ENCODE measurements at places on chromosomes 4 and X. TPM values are rescaled to one million over a fixed set of nuclear protein-coding genes. Genes with fewer than 3 reads are reported as not detected.
A peak's percentile ranks its signal among the peaks of the same experiment; 100 is the strongest.

Gene OCIAD2
- total RNA-seq = 16.9 TPM

- DNase-seq = no peak
Observed at GRCh38 chrX:133804072-133804471, 181.3 kb downstream of the GPC3 start.

GRCh38 chrX:13506574-13506973 is 62.8 kb upstream of the EGFL6 start:
- DNase-seq = peak; percentile 15

DNA sequence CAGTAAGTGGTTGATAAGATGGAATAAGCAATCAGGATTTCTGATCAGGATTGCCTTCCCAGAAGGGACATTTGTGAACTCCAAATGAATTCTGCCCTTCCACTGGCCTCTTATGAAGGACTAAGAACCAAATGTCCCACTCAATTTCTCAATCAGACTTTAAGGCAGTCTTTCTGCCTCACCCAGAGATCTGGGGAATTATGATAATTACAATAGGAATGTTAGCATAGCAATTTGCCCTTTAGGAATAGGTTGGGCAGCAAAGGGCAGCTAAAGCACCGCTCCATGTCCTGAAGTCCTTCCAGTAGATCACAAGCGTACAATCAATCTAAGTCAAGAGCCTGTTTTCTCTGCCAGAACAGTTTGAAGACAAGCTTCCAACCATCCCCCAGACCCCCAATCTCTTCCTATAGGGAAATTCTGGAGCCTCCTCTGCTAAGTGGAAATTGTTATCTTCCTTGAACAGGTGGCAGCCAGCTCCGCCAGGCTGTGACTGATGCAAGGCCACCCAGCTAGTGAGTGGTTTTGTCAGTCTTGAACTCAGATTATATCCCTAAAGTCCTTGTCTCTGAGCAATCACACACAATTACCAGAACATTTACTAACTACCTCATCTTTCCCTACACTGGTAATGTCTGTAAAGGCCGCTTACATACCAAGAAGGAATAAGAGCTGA is 18.6 kb downstream of the NKX3-2 start:
- DNase-seq = no peak

Measured in left ventricle myocardium inferior (tissue), 1 donor.